ENCODE measurements at places on chromosomes 5 and 9.
A peak's percentile ranks its signal among the peaks of the same experiment; 100 is the strongest.

- DNase-seq = no peak
These were observed 374.9 kb downstream of the MAT2B start for GRCh38 chr5:163880302-163880701.

GRCh38 chr5:138739938-138740337, 13.3 kb upstream of the CTNNA1 start:
- DNase-seq = no peak

- DNase-seq = no peak
These were observed 20.7 kb upstream of the LPCAT1 start for GRCh38 chr5:1544294-1544961.

DNA sequence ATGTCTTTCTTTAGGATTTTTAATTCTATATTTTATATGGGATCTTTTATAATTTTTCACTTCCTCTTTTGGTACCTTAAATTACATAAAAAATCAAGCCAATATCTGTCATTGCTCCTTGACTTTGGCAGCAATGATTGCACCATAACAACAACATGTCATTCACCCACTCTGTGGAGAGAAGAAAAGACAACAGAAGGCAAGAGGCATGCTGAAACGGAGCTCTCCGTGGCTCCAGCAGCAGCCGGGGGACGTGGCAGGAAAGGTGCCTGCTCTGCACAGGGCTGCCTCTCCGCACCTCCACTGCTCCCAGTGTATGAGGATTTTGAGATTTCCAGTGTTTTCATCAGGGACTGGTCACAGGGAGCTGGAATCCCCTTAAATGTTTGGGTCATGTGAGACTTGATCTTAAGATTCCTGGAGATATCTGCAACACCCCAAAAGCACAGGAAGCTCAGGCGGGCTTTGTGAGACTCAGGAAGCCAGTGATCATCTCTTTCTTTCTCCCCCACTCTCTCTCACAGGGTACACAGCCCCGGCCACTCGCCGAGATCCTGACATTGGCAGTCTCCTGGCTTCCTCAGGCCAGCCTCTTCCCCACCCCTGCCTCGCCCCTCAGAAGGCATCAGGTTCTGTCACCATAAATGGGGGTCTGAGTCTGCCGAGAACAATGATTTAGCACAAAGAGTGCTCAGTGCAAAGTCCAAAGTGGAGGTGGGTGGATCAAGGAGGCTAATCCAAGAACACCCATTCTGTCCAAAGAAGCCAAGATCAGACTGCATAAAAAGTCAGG, 74.6 kb downstream of the ACTL7B start:
- no peak for DNase-seq

DNA sequence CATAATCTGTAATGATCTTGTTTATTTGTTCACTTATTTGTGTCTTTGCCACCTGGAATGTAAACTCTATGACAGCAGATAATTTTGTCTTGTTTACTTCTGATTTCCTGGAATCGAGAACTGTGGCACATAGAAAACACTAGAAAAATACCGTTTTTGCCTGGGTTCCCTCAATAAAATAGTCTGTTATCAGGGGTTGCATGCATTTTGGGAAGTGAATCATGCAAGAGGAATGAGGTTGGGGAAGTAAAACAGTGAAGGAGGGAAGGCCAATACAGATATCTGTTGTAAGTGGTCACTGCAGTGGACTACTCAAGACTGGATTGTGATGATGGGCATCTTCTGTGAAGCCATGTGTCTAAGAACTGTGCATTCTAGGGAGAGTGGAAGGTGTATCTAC, 45.2 kb upstream of the IL6ST start:
- DNase-seq = no peak

DNA sequence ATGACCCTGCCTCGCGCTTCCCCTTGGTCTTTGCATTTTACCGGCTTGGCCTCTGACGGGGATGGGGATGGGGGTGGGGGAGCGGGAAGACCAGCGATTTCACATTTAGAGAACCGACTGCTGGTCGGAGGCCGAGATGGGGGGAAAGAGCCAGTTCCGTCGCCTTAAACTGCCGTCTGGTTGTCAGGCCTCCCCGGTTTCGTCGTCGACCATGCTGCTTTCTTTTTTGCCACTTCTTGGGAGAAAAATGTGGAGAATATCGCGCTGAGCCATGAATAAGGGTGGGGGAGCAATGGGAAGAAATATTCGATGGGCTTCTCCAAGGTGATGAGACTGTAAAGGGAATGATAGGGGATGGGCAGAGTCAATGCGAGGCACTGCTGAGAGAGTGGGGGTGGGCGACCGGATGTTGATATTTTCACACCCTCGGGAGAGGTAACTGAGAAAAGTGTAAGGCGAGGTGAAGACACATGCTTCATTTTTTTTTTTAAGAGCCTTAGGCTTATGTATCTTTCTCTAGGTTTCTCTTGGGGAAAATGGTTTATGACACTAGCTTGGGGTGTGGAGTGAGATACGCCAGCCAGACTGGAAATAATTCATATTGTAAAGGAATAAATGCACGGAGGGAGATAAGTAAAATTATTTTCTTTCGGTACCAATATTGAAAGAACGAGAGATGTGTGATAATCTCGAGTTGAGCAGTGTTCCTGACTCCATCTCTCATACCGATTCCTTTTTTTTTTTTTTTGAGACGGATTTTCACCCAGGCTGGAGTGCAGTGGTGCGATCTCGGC, 1.1 kb downstream of the KIF2A start:
- peak; percentile 78 for DNase-seq

GRCh38 chr5:140012443-140012842, 30.7 kb downstream of the NRG2 start:
- DNase-seq = no peak

- DNase-seq = peak; percentile 46
These were observed 739 bp downstream of the C9orf72 start for GRCh38 chr9:27572566-27572917.

GRCh38 chr5:76493190-76493837, 90.2 kb downstream of the IQGAP2 start:
- no peak for DNase-seq

DNA sequence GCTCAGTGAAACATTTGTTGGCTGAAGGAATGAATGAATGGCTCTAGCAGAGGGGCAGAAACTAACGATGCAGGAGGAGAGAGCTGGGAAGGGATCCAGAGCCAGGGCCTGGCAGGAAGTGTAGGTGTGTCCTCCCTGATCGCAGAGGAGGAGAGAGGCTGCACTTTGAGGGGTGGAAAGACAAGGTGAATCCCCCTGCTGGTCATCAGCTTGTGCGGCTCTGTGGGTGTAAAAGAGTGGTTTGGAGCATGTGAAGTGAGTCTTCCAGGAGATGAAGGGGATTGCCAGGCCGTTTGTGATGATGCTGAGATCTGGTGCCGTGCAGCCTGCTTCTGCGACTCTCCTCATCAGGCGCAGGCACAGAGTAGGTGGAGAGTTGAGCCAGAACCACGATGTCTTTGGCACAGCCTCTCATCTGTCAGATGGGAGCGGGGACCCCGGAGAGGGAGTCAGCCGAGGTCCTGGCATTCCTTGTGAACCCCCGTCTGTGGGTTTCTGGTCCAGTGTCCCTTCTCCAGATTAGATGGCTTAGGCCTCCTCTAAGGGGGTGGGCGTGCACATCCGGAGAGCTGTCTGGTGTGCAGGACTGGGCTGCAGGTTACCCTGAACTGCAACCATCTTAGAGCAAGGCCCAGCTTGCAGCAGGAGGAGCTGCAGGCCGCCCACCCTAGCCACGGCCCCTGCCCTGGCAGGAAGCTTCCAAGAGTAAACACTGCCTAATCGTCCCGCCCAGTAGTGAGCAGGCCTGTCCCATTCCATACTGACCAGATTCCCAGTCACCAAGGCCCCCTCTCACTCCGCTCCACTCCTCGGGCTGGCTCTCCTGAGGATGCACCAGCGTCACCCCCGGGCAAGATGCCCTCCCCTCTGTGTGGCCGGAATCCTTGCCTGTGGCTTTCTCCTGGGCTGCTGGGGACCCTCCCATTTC, at the start of gene ADAMTS13:
Gene ADAMTS13 (plus strand): TSS at position 753 of the 928 bp plus-strand sequence. CDS start 77 bp downstream, at position 830.
- DNase-seq = no peak

- DNase-seq = no peak
These were observed 536.9 kb downstream of the BRINP1 start for GRCh38 chr9:118832371-118832770.

- DNase-seq = no peak
These were observed 442.7 kb downstream of the CDK5RAP2 start for GRCh38 chr9:120137186-120137840.

DNA sequence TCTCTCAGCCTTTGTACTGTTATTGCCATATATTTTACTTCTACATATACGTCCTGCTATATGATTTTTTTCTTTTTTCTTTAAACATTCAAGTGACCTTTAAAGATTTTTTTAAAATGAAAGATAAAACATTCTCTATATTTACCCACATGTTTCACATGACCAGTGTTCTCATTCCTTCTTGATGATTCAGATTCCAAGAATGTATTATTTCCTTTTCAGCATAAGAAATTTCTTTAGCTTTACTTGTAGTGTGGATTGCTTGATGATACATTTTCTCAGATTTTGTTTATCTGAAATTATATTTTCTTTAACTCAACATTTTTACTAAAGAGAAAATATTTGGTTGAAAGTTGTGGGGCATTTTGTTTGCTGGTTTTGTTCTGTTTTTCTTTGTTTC, 792.1 kb downstream of the BRINP1 start:
- no peak for DNase-seq

DNA sequence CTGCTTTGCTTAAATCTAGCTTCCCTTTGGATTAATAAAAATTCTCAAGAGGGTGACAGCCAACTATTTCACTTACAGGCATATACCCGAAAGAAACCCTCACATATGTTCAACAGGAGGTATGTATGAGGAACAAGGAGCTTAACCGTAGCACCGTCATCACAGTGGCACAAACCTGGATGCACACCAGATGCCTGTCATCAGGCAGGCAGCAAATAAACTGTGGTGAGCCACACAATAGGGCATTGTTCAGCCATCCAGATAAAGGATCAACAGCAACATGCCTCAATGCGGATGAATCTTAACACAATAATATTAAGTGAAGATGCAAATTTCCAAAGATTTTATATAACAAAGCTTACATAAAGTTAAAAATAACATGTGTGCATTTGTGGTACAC, 5.5 kb upstream of the TNFSF15 start:
- DNase-seq = no peak

GRCh38 chr5:149147676-149148075, 6.4 kb downstream of the ABLIM3 start:
- DNase-seq = no peak
